ENCODE measurements at places on chromosomes 11 and 22.

DNA sequence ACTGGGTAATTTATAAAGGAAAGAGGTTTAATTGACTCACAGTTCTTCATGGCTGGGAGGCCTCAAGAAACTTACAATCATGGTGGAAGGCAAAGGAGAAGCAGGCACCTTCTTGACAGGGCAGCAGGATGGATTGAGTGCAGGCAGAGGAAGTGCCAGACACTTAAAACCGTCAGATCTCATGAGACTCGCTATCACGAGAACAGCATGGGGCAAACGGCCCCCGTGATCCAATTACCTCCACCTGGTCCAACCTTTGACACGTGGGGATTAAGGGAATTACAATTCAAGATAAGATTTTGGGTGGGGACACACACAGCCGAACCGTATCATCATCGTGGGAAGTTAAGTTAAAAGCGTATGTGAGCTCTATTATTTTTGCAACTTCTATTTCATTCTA is 71.4 kb upstream of the SYN3 start:
- no peak for DNase-seq

GRCh38 chr11:133723056-133723455 is 122.3 kb downstream of the SPATA19 start:
- DNase-seq, result no peak

GRCh38 chr11:41970681-41971080 is 511.2 kb upstream of the LRRC4C start:
- DNase-seq, result no peak

DNA sequence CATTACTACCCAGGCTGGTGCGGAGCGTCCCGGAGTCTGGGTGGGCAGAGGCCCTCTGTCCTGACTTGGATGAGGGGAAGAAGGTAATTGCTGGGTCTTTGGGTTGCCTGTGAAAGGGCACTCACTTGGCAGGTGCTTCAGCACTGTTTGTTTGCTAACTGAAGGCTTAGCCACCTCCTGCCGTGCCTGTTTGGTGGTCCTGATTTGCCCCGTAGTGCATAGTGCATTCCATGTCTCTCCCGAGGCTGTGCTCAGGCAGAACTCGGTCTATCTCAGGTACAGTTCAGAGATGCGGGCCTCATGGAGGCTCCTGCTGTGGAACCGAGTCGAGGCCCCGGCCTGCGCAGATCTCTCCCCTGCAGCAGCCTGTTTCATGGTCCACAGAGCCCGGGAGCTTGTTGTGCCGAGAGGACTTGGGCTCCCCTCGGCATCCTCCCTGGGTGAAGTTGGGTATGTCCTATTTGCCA is 146.2 kb downstream of the TBC1D22A start:
- DNase-seq, result no peak

DNA sequence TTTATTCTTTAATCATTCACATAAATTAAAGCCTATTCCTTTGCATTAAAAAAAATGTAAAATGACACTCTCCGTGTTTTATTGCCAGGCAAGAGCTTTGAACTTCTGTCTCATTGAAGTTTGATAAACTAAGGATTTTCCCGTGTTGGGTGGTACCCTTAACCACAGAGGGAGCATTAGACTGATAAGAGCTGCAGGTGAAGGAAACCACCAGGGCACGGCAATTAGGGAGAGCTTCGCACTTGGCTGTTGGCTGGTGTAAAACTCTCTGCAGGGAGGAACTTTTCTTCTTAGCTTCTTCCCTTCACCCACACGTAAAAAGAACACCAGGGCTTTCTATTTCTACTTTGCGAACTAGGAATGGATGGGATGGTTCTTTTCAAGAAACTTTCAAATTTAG is 47.0 kb downstream of the CSTPP1 start:
- no peak for DNase-seq

DNA sequence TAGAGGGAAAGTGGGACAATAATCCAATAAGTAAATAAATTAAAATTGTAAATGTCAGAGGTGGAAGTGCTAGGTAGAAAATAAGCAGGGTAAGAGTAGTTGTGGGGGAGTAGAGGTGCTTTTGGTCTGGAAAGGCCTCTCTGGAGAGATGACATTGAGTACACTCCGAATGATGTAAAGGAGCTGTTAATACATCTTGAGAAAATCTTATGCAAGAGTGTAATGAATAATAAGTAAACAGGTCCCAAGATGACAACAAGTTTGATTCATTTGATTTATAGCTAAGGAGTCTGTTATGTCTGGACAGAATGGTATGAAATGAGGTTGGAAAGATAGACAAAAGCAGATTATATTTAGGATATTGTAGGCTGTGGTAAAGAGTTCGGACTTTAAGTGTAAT is 87.5 kb downstream of the TMEM135 start:
- peak; percentile 90 for DNase-seq

GRCh38 chr11:2296913-2297622 is 4.7 kb downstream of the C11orf21 start:
- no peak for DNase-seq

DNA sequence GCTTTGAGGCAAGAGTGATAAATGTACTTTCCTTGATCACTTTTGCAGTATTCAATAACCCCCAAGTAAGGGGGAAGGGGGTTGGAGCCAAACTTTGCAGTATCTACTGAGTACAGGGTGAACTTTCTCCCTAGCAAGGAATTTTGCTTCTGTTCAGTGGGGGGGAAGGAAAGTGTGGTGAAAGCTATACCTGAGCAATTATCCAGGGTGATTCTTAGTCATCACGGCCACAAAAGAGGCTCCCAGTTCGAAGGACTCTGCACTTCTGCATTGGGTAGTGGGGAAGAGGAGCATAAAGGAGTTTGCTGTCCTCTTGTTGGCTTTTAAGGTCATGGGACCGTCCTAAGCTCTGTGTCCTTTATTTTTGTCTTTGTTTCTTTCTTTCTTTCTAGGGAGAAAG is 346.5 kb upstream of the SYN3 start:
- DNase-seq, result no peak

GRCh38 chr22:50294319-50294656 is 13.2 kb downstream of the PLXNB2 start:
- DNase-seq, result no peak

- no peak for DNase-seq
Measured at GRCh38 chr11:18321578-18321968, 367 bp downstream of the HPS5 start.

GRCh38 chr11:119193626-119194025 is 8.4 kb downstream of the NHERF4 start:
- DNase-seq, result no peak

Data from amniotic epithelial cell (primary cell).